H1 (cell line): ENCODE measurements at places on chromosomes 2 and 18. TPM values are rescaled to one million over a fixed set of nuclear protein-coding genes. Genes with fewer than 3 reads are reported as not detected.

DNA sequence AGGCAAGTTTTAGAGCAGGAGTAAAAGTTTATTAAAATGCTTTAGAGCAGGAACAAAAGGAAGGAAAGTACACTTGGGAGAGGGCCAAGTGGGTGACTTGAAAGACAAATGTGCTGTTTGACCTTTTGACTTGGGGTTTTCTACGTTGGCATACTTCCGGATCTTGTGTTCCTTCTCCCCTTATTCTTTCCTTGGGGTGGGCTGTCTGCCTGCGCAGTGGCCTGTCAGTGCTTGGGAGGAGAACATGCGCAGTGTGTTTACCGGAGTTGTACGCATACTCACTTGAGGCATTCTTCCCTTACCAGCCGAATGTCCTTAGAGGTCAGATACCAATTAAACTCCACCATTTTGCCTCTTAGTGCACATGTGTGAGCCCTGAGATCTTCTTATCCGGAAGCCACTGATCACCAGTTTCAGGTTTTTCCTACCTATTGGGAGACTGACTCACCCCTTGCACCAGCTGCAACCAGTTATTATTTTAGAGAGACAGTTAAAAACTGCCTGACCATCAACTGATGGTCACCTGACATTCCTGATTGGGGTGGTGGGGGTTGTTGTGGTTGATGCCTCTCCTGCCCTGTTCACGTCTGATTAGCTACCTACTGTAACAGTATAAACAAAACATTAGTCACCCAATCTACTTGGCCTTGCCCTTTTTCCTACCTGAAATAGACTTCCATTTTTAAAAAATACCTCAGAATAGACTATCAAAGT, 67.5 kb downstream of the NYAP2 start:
- DNase-seq: no peak

IGFBP2 gene
- total RNA-seq: 322 and 326 TPM in 2 replicates

- peak; percentile 76 for DNase-seq
Measured at GRCh38 chr2:229921101-229921891, 513 bp downstream of the TRIP12 start.

SPATA3 gene
- not detected in 2 replicates for total RNA-seq

DNA sequence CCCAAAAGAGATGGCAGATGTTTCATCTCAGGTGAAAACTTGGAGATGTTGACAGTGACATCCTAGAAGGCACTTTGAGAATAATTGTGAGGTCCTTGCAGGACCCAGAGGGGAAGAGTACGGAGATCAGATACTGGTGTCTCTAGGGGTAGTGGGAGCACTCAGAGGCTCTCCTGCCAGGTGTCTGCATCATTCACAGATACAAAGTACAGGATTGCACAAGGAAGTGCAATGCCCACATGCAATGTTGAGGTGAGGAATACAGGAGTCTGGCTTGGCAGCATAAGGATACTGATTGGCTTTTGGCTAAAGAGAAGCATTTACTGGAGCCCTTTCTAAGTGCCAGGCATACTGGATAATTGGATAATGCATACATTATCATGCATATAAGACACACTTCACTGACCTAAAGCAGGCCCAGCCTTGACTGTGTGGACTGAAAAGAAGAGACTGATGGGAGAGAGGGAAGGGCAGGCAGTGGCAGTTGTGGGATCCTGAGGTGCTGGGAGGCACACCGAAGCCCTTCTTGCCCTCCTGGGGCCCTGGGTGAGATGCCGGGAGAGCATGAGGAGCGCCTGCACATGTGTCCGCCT, 31.0 kb upstream of the NCKAP5 start:
- no peak for DNase-seq

DNA sequence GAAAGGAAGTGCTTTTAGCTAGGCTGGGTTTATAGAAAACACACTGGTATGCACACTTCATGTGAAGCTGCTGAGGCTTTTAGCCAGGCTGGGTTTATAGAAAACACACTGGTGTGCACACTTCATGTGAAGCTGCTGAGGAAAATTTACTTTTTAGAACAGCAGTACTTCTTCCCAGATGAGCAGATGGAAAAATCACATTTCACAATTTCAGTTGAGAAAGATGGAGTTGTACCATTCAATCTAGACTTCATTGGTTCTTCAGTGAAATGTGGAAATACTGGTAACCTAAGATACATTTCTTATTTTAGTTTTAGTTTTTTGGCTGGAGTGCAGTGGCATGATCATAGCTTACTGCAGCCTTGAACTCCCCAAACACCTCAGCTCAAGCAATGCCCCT, 11.1 kb downstream of the SNTG2 start:
- DNase-seq: no peak

DNA sequence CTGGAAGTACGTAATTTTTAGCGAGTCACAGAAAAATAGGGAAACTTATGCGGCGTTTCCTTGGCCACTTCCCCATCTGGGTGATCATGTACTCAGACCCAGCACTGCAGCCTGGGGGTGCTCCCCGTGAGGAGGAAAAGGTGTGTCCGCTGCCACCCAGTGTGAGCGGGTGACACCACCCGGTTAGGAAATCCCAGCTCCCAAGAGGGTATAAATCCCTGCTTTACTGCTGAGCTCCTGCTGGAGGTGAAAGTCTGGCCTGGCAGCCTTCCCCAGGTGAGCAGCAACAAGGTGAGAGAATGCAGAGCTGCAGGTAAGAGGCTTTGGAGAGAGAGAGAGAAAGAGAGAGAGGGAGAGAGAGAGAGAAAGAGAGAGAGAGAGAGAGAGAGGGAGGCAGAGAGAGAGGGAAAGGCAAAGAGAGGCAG, at the start of gene IL1R2:
Gene IL1R2, plus strand, starts transcription at position 240 of the 425 bp plus-strand sequence. CDS start 16,616 bp downstream, outside the sequence.
- DNase-seq: no peak

- no peak for DNase-seq
Measured at GRCh38 chr2:106843910-106844250, 42.1 kb downstream of the ST6GAL2 start.

DNA sequence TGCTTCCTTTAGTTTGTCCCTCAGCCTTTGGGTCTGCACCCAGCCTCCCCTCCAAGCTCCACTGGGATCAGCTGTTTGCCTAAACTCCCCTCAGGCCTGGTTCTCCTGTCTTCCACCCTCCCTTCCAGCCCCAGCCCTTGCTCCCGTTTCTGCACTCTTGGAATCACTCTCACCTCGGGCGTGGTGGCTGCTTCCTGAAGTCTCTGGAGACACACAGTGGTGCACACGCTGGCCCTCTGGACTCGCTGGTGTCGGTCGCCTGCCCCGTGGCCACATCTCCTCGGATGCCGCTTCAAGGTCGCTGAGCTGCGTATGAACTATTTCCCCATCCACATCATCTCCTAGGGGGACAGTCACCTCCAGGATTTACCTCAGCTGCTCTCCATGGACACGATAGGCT, 46.3 kb downstream of the PSMG2 start:
- no peak for DNase-seq

DNA sequence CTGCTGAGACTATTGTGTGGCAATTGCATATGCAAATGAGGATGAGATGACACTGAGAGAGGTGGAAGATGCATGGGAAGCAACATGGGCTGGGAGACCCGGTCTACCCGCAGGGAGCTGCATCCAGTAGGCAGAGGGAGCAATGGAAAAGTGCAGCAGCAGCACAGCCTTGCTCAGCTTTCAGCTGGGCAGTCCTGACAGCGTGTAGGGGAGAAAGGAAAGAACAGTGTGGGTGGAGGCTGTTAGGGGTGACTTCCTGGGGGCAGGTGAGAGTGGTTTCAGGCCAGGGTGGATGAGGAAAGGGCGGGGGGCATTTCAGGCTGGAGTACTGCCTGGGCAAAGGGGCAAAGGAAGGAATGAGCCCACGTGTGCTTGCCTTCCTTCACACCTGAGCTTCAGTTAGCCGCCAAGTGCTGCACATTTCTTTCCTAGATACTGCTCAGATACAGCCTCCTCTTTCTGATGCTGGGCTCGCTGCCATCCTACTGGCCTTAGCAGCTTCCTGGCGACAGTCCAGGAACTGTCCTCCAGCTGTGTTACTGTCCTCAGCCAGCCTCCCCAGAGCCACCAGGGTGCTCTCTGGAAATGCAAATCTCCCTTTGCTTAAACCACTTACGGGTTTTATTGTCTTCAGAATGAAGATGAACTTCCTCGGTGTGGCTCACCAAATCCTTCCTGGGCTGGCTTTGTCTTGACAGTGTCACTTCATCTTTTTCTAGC, 276.3 kb downstream of the TSN start:
- DNase-seq: no peak

PPM1B gene
- 126 TPM in 2 replicates for total RNA-seq

HOXD8 gene
- total RNA-seq: not detected in 2 replicates

SLC19A3 gene
- 5.9 and 9.8 TPM in 2 replicates for total RNA-seq
